ENCODE measurements at places on chromosomes 6 and 20.
A peak's percentile ranks its signal among the peaks of the same experiment; 100 is the strongest.

DNA sequence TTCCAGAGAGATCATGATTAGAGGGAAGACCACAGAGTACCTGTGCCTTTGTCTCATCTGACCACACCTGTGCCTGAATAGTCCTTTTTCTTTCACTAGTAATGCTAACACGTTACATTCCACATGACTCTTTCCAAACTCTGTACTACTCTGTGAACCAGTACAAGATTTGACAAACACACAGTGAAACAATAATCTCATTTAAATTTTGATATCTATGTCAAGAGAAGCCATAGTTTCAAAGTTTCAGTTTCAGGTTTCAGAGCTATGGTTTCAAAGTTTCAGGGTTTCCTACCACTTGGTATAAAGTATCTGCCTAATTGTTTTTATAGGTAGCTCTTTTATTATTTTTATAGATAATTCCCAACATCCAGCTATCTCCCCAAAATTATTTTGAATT lies 62.0 kb upstream of the PHACTR2 start:
- no peak for DNase-seq

GRCh38 chr6:41645007-41645618 lies 6.8 kb downstream of the MDFI start:
- peak; percentile 11 for DNase-seq

DNA sequence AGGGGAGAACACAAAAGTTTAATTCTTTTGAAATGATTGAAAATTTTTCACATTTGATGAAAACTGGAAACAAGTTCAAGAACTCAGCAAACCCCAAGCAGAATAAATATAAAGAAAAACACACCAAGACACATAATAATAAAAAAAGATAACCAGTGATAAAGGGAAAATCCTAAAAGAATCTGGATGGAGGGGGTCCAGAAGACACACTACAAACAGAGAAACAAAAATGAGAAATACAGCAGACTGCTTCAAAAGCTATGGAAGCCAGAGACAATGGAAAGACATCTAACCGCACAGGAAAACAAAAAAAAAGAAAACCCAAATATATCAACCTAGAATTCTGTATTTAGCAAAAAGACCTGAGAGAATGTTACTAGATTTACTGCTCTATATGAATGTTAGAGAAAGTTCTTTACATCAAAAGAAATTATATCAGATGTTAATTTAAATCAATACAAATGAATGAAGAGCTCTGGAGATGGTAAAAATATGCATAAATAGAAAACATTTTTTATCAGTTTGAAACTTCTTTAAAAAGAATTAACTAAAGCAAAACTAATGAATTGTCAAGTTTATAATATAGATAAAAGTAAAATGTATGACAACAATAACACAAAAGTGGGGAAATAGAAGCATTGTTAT lies 310.7 kb upstream of the PREP start:
- DNase-seq = no peak

DNA sequence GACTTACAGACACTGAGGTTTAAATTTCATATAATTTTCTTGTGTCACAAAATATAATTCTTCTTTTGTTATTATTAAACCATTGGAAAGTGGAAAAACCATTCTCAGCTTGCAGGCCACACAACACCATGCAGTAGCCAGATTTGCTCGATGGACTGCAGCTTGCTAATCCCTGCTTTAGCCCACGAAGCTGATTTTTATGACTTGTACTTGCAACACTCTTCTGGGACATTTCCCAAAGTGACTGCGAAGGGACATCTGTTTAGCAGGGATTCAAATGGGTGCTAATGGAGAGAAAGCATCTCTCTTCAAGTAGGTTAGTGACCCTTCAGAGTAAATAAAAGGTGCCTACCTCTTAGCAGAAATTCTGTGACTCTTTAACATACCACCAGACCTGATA lies 304.6 kb upstream of the ZFP64 start:
- DNase-seq = no peak

- no peak for DNase-seq
Observed at GRCh38 chr6:39577446-39578165, 147.6 kb downstream of the KIF6 start.

- no peak for DNase-seq
Observed at GRCh38 chr20:50136822-50137599, 16.5 kb downstream of the PEDS1 start.

GRCh38 chr6:159677506-159678165 lies 15.4 kb downstream of the SOD2 start:
- no peak for DNase-seq

DNA sequence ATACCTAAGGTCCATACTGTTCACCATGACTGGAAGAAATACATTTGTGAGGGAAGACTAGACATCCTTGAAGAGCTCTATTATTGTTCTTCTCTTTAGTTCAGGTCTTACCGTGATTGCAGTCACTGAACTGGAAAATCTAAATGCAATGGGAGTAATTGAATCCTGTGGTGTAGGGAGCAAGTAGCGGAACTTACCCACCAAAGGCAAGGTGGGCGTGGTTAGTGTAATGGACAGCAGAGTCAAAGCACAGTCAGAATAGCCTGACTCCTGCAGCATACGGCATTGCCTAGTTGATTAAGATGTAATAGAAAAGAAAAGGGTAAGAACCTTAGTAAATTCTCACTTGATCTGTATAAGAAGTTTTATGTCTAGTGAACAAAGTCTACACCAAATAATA lies 679.7 kb upstream of the EPHA7 start:
- DNase-seq = no peak

GRCh38 chr6:114272582-114272981 lies 70.2 kb downstream of the HS3ST5 start:
- DNase-seq = no peak

DNA sequence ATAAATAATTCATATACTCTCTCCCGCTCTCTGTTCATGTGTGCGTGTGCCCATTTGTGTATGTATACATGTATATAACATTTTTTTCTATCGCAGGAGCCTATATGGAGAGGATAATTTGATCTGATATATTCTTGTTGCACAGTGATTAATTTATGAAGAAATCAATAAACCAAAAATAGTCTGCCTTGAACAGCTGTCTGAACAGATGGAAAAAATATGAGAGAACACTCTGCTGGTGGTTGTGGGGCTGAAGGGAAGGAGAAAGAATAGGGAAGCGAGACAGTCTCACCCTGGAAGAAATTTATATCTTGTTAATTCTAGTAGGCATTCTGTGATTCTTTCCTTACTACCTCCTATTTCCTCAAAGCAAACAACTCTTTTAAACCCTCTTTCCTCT lies 96.6 kb upstream of the B3GAT2 start:
- no peak for DNase-seq

DNA sequence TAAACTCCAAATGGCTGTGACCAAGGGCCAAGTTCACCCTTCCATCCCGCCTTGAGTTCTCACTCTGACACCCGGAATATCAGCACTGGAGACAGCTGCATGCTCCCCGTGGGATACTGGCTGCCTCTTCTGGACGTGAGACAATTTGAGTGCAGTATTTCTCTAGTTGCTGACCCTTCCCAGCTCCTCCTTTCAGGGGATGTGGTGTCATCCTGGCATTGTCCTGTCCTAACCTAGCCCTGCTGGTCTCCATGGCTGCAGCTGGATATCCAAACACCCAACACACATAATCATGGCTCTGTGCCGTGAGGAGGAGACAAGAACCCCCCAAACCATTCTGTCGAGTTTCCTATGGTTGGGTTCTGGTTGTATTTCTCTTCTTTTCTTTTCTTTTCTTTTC lies 82.6 kb downstream of the PAX1 start:
- no peak for DNase-seq

- DNase-seq = no peak
Observed at GRCh38 chr20:35772563-35773058, 796 bp downstream of the PHF20 start.

DNA sequence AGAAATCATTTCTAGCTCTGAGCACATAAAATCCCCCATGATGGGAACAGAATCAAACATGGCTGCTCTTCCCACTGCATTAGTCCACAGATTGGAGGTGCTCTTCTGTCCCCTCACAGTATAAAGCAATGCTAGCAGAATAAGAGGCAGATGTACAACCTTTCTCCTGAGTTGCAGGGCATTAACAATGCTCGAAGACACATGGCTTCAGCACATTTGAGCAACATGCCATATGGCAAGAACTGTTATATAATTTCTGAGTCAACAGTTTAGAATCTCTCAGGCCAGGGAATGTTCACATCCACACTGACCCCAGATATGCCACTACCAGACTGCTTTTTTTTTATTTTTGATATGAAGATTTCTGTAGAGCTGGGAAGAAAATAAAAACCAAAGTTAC lies 119.6 kb downstream of the KIF13A start:
- no peak for DNase-seq

GRCh38 chr6:144219056-144219685 lies 66.0 kb upstream of the UTRN start:
- DNase-seq = no peak

DNA sequence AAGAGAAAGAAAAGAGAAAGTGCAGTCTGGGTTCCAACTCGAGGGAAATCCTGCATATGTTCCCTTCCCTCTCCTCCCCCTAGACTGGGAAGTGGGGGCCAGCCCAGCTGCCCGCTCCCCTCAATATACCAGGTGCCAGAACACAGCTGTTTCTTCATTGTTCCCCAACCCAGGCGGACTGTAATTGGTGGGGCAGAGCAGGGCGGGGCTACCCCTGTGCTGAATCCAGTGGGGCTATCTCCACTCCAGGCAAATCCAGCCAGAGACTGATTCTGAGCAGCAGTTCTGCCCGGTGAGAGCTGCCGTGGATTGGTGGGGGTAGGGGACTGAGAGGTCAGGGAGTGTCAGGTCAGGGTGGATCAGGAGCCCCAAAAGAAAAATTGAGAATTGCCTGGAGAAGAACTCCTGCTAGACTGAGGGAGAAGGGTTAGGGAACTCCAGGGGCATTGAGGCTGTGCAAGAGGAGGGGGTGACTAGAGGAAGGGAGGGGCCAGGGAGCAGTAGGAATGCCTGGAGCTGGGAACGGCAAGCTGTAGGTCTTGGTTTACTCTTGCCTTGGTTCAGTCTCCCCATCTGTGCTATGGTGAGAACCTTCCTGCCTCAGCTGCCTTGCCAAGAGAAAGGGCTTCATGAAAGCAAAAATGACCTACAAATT lies at the start of gene MYMX:
Gene MYMX, plus strand, starts transcription at position 250 of the 655 bp plus-strand sequence. CDS start 546 bp downstream, outside the sequence.
- DNase-seq = no peak

DNA sequence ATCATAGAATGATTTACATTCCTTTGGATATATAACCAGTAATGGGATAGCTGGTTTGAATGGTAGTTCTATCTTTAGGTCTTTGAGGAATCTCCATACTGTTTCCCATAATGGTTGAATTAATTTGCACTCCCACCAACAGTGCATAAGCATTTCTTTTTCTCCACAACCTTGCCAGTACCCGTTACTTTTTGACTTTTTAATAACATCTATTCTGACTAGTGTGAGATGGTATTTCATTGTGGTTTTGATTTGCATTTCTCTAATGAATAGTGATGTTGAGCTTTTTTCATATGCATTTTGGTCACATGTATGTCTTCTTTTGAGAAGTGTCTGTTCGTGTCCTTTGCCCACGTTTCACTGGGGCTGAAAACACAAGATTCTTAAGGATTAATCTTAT lies 107.3 kb downstream of the TINAG start:
- DNase-seq = no peak

GRCh38 chr6:12241493-12242175 lies 48.5 kb upstream of the EDN1 start:
- no peak for DNase-seq

- no peak for DNase-seq
Observed at GRCh38 chr6:122008101-122008999, 391.1 kb upstream of the HSF2 start.

DNA sequence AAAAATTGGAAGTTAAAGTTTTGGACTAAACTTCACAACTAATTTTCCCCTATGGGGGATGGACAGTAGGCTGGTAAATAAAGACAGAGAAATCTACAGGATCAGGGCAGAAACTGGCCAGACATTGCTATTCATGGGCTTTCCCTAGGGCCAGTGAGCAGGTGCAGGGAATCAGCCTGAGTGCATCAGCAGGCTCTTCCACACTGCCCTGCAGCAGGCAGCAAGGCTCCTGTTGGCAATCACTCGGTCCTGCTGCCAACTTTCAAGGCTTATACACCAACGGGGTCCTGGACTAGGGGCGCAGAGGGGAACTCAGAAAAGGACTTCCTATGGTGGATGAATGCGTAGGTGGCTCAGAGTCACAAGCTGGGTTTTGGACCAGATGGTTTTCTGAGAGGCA lies 59.8 kb upstream of the NHSL1 start:
- DNase-seq = no peak

DNA sequence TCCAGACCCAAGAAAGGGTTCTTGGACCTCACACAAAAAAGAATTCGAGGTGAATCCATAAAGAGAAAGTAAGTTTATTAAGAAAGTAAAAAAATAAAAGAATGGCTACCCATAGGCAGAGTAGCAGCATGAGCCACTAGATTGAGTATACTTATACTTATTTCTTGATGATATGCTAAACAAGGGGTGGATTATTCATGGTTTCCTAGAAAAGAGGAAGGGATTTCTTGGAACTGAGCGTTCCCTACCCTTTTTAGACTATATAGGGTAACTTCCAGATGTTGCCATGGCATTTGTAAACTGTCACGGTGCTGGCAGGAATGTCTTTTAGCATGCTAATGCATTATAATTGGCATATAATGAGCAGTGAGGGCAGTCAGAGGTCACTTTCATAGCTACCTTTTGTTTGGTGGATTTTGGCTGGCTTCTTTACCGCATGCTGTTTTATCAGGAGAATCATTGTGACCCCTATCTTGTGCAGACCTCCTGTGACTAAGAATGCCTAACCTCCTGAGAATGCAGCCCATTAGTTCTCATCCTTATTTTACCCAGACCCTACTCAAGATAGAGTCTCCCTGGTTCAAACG lies 44.3 kb downstream of the TENT5A start:
- DNase-seq = no peak

- peak; percentile 11 for DNase-seq
Observed at GRCh38 chr20:32908334-32909292, 49.9 kb downstream of the EFCAB8 start.

DNA sequence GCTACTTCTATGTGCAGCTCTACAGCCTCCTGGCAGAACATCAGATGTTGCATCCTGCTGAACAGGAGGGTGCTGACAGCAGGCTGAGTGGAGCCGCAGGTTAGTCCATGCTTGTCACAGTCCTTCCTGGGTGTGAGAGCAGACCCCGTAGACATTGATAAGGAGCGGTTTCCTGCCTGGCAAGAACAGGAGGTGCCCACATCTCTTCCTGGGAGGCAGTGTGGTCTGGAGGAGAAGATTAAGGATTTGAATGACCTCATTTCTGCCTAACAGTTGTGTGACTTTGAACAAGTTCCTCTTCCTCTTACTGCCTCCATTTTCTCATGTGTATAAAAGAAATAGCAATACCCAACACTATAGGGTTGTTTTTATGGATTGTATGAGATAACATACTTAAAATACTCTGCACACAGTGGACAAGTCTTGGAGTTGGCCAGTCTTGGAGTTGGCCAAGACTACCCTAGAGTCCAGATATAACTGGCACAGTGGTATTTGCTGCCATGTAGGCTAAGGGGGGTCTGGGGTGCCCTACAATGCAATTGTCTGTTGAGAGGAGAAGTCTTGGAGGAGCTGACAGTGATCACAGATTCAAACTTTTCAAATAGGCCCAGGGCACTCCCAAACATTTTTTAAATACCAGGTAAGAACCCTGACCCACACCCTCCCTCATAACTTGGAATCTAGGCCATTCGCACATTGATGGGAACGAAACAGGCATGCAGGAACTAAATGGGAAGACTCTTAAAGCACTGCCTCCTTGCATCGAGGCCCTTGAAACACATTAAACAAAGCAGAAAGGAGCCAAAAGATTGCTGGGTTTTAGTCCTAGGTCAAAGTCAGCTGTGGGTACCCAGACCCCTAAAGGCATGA lies 32.6 kb upstream of the TBC1D7 start:
- DNase-seq = no peak
